CD4-positive, alpha-beta T cell (primary cell): ENCODE measurements at places on chromosomes 3 and 15.

- DNase-seq, result no peak
These were observed 34.9 kb downstream of the DCLK3 start for GRCh38 chr3:36729204-36730056.

DNA sequence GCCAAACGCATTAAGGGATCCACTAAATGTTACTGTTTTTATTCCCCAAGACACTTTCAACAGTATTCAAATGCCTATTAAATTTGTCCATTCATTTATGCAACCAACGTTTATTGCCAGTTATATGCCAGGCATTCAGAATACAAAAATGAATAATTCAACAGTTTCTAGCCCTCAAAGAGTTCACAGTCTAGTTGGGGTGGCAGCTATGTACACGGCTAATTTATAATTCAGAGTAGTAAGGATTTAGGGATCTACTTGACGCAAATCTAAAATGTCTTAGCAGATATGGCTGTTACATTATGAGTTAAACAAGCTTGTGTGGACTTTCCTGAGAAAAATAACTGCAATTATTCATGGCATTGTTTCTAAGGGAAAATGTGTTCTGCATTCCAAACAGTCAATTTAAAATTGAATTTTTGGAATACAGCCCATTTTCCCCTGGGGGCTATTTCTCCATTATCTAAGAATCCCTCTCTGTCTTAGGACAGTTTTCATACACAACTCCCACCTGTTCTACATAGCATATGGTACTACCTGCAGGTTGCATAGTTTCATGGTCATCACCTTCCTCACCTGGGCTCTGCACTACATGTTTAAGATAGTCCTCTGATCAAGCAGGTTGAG is 11.5 kb upstream of the MSL2 start:
- no peak for DNase-seq

GRCh38 chr15:88832820-88833730 is 29.8 kb downstream of the ACAN start:
- DNase-seq, result no peak

DNA sequence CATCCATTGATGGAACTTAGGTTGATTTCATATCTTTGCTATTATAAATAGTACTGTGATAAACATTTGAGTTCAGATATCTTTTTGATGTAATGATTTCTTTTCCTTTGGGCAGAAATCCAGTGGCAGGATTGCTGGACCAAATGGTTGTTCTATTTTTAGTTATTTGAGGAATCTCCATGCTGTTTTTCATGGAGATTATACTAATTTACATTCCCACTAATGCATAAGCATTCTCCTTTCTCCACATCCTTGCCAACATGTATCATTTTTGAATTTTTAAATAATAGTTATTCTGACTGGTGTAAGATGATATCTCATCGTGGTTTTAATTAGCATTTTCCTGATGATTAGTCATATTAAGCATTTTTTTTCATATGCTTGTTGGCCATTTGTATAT is 144.0 kb upstream of the SUCLG2 start:
- no peak for DNase-seq

GRCh38 chr3:186839874-186840641 is 2.5 kb upstream of the ADIPOQ start:
- DNase-seq, result no peak

DNA sequence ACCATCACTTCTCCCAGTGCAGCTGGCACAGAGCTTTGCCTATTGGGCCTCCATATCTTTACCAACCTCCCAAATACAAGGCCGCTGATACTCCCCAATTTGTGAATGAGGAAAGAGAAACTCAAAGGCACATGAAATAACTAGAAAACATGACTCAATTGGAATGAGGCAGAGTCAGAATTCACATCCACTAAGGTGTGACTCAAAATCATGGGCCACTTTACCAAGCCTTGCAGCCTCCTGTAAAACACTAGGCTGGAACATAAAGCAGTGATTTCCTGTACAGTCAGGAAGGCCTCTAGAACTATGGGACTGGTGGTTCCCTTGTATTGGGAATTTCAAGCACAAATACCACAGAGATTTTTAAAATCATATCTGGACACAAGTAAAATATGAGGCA is 128.6 kb downstream of the DCLK3 start:
- DNase-seq, result no peak

DNA sequence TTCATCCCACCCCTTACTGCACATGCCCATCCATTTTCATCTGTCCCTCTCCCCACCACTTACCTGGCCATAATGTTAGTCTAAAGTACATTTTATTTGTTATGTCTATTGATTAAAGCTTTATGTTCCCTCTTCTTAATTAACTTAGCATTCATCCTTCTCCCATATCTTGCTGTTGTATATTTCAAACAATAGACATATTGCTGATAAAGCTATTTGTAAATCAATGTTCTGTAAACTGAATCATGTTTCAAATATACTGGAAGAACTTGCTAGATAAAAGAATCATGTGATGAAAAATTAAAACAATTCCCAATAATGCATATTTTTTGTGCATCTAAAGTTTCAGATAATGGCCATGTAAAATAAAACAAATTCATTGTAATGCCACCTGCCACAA is 249.2 kb downstream of the IGSF11 start:
- DNase-seq, result no peak

GRCh38 chr3:158991146-158991705 is 189.4 kb downstream of the MFSD1 start:
- no peak for DNase-seq
